ENCODE measurements at places on chromosomes 5 and 9.

GRCh38 chr9:116280529-116280928 lies 126.9 kb downstream of the PAPPA start:
- DNase-seq = no peak

- DNase-seq = no peak
These were observed 1.2 kb downstream of the PDLIM7 start for GRCh38 chr5:177496070-177496726.

- DNase-seq = no peak
These were observed 29.2 kb upstream of the SEMA4D start for GRCh38 chr9:89527084-89527483.

- no peak for DNase-seq
These were observed 24.1 kb downstream of the UBE2QL1 start for GRCh38 chr5:6472792-6473191.

DNA sequence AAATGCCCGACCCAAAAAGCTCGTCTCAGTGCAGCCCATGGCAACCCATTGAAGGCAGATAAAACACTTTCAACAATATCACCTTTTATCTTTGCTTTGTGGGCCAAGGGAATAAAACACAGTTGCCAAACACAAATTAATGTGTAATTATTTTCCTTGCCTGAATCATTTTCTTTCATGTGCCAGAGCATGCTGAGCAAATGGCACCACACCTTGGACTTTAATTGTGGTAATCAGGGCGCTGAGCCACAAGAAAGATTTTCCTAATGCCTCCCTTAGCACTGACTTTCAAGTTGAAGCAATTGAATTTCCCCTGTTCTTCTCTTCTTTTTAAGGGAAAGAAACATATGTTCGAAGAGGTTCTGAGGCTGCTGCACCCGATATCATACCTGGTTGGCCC lies 297.1 kb upstream of the MSX2 start:
- no peak for DNase-seq

GRCh38 chr5:167339205-167339604 lies 952.2 kb upstream of the WWC1 start:
- DNase-seq = no peak

DNA sequence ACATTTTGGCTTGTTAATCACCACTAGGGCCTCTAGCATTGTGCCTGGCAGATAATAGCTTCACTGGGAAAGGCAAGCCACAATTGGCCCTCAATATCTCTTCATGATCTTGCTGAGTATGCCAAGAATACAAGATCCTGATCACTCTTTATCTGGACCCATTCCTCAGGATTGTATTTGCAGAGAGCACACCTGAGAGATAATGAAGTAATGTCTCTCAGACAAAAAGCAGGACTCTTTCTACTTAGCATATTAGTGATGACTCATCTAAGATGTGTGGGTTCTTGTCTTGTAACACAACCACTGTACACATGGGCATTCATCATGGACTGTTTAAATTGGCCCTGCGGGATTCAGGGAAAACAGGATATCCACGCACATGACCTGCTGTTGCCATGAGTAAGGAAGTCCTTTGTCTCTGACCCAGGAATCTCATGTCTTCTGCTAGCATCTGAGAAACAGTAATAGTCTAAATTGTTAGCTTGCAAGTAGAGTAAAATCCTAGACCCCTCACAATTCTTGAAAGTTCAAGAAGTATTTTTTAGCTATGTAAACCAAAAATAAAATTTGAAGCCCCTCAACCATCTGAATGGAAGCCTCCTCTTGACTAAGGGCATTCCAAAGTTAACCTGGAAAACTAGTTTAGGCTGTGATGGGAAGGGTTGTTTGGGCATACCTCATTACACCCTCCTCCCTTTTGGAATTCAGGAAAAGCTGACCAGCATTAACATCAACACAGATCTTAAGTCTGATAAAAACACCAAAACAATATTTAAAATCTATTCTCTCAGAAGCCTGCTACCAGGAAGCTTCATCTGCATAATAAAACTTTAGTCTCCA lies 28.0 kb upstream of the NFIL3 start:
- no peak for DNase-seq

- no peak for DNase-seq
These were observed 632 bp downstream of the UBAP1 start for GRCh38 chr9:34179213-34180136.

DNA sequence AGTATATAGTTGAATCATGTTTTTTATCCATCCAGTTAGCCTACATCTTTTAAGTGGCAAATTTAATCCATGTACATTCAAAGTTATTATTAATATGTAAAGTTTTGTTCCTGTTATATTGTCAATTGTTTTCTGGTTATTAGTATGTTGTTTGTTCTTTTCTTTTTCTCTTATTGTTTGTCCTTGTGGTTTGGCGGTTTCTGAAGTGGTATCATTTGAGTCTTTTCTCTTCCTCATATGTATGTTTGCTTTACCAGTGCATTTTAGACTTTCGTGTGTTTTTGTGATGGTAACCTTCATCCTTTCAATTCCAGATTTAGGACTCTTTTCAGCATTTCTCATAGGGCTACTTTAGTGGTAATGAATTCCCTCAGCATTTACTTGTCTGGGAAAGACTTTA lies 130.4 kb upstream of the RFX3 start:
- no peak for DNase-seq

- DNase-seq = no peak
These were observed 44.6 kb upstream of the LPCAT1 start for GRCh38 chr5:1568201-1568979.

- DNase-seq = no peak
These were observed 12.8 kb upstream of the TEX48 start for GRCh38 chr9:114694719-114695269.

- no peak for DNase-seq
These were observed 72.8 kb upstream of the IFNK start for GRCh38 chr9:27451207-27451797.

GRCh38 chr9:137402746-137403145 lies 20.2 kb downstream of the EXD3 start:
- DNase-seq = no peak

DNA sequence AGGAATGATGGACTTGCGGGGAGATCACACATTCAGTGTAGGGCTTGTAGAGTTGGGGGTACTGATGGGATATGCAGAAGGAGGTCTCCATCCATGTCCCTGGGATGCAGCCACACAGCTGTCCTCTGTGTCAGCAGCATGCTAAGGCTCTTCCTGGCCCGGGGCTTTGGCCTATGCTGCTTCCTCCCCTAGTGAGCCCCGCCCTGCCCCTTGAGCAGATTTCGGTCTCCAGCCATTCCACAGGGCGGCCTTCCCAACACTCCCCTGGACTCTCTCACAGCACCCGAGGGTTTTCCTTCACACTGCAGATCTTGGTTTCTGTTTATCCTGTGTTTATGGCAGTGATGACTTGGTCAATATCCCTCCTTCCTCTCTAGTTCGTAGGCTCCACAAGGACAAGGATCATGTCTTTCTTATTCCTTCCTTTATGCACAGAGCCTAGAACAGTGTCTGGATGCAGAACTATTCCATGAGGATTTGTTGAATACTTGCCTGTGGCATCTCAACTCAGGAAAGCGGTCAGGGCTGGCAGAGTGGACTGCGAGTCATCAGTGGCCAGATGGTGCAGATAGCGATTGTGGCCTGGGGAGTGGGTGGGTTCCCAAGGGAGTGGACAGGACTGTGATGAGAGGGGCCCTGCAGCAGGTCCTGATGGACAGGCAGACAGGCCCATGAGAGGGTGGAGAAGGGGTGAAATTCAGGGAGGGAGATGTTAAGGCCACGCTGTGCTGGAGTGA lies 114.2 kb downstream of the RGS3 start:
- DNase-seq = no peak

- no peak for DNase-seq
These were observed 67.7 kb downstream of the NR2F1-AS1 start for GRCh38 chr5:93513298-93513697.

DNA sequence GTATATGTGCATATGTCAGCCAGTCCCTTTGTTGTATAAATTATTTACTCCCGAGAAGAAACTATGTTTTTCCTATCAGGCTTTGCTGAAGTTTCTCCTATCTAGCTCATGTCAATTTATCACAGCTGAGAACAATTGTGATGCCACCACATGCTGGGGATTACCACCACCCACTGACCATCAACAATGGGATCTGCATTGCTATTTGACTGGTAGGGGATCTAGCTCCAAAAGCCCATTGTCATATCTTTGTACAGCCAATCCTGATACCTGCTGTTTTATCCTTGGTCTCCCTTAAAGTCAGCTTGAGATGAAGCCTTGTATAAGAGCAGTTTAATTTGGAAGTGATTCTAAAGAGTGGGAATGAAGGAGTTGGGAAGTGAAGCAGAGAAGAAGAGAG lies 53.9 kb upstream of the KCNN2 start:
- DNase-seq = no peak

Measured in T-cell (primary cell).